ENCODE measurements at places on chromosomes 11 and 22.

DNA sequence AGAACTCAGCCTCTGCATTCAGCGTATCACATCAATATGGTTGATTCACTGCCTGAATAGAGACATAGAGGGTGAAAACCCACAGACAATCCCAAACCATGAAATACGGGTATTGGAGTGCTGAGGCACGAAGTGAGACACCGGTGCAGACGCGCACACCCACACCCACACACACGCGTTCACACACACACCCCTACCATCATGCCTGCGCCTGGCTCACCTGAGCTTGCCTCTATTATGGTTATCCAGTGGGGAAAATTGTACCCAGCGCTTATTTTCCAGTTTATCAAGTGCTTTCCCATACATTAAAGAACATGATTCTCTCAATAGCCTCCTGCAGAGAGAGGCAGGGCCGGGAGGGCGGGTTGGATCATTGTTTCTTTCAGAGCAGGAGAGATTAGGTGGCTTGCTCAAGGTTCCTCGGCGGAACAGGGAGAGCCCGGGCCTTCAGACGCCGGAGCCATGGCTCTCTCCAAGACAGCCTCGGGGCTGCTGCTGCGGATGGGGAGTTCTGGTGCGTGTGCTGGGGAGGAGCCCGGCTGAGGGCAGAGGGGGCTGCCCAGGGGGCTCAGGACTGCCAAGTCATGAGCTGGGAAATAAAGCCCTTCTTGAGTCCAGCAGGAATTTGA lies 78.9 kb upstream of the THY1 start:
- DNase-seq: no peak

- no peak for DNase-seq
These were observed 152.8 kb downstream of the NCAM1 start for GRCh38 chr11:113113801-113114704.

DNA sequence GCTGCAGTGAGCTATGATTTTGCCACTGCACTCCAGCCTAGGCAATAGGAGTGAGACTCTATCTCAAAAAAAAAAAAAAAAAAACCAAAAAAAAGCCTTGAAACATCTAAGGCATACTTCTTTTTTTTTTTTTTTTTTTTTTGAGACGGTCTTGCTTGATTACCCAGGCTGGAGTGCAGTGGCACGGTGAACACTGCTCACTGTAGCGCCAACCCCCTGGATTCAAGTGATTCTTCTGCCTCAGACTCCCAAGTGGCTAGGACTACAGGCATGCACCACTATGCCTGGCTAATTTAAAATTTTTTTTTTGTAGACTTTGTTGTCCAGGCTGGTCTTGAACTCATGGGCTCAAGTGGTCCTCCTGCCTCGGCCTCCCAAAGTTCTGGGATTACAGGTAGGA lies 19.5 kb downstream of the ARFGAP3 start:
- no peak for DNase-seq

DNA sequence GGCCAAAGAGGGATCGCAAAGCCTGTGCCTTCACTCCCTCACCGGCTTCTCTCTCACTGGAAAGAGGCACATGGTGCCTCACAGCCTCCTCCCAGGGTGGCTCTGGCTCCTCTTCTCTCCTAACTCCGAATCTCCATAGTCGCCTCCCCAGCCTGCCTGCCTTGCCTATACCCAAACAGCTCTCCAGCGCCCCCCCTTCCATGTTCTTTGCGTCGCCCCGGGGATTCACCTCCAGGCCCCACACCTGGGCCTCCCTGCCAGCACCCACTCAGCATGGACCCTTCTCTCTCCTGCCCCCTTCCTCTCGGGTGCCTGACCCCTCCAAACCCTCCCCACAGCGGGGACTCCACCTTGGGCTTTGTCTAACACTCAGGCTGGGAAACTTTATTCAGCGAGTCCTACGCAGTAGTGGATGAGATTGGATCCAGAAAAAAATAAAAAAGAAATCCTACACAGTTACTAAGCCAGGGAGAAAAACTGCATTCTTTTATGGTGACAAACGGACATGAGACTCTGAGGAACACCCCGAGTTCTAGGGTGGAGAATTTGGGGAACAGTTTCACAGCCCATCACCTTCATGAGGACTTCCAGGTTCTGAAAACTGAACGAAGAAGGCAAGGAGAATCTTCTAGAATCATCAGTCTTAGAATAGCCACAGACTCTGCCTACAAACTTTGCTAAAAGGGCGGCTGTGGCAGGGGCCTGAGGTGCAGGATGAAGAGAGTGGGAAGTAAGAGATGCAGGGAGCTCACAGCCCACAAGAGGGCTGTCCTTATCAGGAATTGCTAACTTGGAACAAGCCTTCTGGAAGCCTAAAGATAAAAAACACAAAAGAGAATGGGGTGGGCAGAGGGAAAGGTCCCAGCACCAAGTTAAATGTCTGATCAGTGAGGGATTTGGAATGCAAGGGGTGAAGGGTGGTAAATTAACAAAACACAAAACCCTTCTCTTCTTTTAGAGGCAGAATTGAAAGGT lies 5.3 kb downstream of the PPM1F start:
- DNase-seq: no peak

DNA sequence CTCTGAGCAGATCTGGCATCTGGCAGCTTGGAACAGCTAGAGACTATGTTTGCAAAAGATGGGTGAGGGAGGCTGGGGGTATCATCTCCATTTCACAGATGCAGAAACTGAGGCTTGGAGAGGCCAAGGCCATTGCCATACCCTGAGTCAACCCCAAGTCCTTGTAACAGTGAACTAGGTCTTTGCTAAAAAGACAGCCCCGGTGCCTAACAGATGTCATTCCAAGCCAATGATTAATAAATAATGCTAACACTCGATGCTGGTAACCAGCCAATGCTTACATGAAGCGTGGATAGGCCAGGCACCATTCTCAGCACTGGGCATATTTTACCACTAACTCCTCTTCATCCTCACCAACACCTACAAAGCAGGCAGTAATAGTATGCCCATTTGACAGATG lies 164.0 kb downstream of the MN1 start:
- no peak for DNase-seq

DNA sequence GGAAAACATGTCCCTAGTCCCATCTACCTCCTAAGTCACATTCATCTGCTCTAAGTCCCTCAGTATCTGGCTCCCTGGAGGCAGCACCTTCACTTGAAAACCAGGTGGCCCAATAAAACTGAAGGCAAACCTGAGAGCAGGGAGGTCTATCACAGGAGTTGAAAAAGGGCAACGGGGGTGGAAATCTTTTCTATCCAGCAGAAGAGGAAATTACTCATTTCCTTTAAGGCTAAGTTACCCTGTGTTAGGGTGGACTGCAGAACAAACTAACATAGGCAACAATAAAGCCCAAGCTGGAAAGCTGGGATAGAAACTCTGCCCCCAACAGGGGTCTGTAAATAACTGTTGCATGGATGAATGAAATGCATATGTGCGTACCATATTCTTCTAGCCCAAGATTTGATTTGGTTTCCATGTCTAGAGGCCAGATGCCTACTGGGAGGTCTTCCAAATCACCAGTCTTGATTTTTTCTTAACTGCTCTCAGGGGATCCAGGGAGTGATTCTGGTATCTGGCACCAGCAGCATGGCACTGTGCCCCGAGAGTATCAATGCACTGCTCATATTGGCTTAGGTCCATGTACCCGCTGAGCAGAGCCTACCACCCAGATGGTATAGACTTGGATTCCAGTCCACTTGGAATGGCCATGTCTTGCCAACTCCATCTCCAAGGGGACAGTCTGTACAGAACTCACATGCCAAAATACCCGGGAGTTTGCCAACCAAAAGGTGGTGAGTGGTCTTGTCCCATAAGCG lies 350.0 kb upstream of the NCAM1 start:
- DNase-seq: no peak

GRCh38 chr22:42743501-42743991 lies 22.9 kb upstream of the A4GALT start:
- no peak for DNase-seq
